Thoracic aorta (tissue), 2 donors: ENCODE measurements at places on chromosomes 6 and 20.

DNA sequence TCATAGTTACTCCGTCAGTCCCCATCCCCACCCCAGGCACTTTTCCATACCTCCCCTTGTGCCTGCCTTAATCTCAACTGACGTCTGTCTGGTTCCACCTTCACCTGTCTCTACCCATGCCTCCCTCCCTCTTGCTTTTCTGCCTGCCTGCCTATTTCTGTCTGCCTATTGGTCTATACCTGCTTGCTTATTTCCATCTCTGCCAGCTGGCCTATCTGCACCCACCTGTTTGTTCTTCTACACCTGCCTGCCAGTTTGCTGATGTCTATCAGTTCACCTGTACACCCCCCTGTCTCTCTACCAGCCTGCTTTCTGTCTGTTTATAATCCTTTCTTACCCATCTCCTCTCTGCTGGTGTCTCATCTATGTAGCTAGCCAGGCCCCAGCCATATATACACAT, 87.5 kb downstream of the RALGAPA2 start:
- H3K27ac ChIP-seq = no peak overlapping the region
- H3K4me3 ChIP-seq = no peak overlapping the region
- no peak for DNase-seq
- no peaks in the 10 kb centered on the region for H3K4me1 ChIP-seq
- H3K27me3 ChIP-seq = no peaks in the 10 kb centered on the region

DNA sequence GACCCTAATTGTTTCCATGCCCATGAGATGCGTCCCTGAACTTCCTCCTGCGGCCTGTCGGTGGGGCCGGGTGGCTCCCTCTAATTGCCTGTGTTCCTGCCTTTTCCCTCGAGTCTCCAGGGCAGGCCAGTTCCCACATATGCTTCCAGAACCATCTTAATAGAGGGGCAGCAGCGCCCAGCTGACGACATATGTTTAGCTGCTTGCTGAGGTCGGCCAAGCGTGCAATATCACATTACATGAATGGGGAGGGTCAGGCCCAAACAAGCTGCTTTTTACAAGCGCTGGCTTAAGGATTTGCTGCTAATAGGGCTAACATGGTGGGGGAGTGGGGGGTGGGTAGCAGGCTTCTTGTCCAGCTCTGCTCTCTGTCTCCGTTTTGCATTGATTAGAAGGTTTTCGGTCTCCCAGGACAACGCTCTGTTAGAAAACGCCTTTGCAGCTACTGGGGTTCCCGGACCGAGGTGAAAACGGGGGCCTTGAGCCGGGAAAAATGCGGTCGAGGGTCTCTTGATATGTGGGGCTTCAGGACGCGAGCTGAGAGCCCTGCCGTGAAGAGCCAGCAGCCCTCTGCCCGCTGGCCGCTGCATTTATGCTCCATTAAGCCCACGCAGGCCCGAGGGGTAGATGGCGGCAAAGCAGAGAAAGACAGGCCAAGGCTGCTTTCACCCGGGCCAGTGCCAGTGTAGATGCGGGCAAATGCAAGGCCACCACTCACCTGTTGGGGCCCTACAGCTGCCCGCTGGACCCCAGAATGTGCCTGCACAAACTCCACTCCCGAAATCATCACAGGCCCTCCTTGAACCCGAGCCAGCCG, 308.5 kb downstream of the BMP7 start:
- H3K4me1 ChIP-seq = no peaks in the 10 kb centered on the region
- DNase-seq = no peak
- no peak overlapping the region for H3K27ac ChIP-seq
- H3K27me3 ChIP-seq = no peaks in the 10 kb centered on the region
- no peaks in the 10 kb centered on the region for H3K36me3 ChIP-seq

DNA sequence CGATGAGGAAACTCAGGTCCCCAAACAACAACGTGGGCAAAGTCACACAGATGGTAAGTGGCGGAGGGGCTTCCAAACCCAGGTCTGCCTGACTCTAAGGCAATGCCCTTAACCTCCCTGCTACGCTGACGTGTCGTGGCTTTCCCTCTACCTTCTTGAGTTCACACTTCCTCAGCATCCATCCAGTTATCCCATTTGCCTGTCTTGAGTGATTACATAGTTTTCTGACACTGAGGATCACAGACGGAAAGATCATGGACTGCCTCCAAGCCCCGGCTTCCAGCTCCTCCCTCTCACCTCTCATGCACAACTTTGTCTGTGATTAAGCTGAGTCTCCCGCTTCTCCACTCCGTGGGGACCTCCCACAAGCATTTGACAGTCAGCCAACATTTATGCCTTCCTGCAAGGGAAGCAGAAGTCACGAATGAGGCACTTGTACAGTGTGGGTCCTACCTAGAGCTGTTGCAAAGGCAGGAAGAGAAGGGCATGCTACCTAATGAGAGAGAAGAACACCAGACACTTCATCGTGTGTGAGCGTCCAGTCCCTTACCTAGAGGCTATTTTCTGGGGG, 33.8 kb downstream of the TBC1D7 start:
- peaks cover 5% of the 10 kb centered on the region for H3K4me1 ChIP-seq
- H3K36me3 ChIP-seq = peaks cover 14% of the 10 kb centered on the region
- H3K27ac ChIP-seq = no peak overlapping the region
- no peaks in the 10 kb centered on the region for H3K27me3 ChIP-seq
- no peak for DNase-seq
- H3K4me3 ChIP-seq = no peak overlapping the region

GRCh38 chr6:52293067-52293466, 8.5 kb upstream of the MCM3 start:
- H3K27ac ChIP-seq = no peak overlapping the region
- no peaks in the 10 kb centered on the region for H3K27me3 ChIP-seq
- no peak for DNase-seq
- no peak overlapping the region for H3K4me3 ChIP-seq
- H3K36me3 ChIP-seq = no peaks in the 10 kb centered on the region

GRCh38 chr20:5400164-5400762, 83.5 kb upstream of the PROKR2 start:
- no peaks in the 10 kb centered on the region for H3K27me3 ChIP-seq
- no peaks in the 10 kb centered on the region for H3K36me3 ChIP-seq
- no peak overlapping the region for H3K27ac ChIP-seq
- H3K4me1 ChIP-seq = no peaks in the 10 kb centered on the region
- no peak overlapping the region for H3K4me3 ChIP-seq
- DNase-seq = no peak

DNA sequence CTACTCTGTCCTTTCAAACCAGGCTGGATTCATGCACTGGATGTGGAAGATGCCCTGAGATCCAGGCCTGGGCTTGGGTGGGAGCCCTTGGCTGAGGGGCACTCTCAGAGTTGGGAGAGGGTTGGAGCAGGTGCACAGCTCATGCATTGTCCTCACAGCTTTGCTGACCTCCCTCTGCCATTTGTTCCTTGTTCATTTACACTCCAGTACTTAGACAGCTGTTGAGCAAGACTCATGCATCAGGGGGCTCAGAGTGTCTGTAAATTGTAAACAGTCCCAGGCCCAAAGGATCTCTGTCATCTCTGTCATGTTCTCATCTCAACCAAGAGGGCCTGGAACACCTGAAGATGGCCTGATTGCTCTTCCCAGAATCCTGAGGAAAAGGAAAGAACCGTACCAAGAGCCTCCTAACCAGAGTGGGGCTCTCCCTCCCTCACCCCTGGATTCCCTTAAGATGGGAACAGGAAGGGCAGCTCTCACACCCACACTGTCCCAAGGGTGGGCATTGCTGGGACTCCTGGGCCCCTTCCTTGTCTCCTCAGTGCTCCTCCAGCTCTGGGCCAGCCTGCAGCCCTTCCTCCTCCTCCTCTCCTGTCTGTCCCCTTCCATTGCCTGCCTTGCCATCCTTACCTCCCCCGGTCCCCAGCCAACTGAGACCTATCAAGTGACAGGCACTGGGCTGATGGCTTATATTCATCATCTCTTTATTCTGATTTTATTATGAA, 132.9 kb downstream of the FOXO3 start:
- no peak overlapping the region for H3K4me3 ChIP-seq
- no peak for DNase-seq
- H3K27ac ChIP-seq = no peak overlapping the region
- no peaks in the 10 kb centered on the region for H3K27me3 ChIP-seq
- no peaks in the 10 kb centered on the region for H3K36me3 ChIP-seq

- no peaks in the 10 kb centered on the region for H3K27me3 ChIP-seq
- H3K4me1 ChIP-seq = peaks cover 36% of the 10 kb centered on the region
- DNase-seq = no peak
- H3K27ac ChIP-seq = peak overlapping the region; percentile 41
These were observed 20.2 kb upstream of the NAA20 start for GRCh38 chr20:19996917-19997316.

GRCh38 chr6:1865585-1865984, 255.9 kb downstream of the FOXC1 start:
- no peak for DNase-seq
- no peaks in the 10 kb centered on the region for H3K36me3 ChIP-seq
- peak overlapping the region; percentile 28 for H3K27ac ChIP-seq
- no peaks in the 10 kb centered on the region for H3K27me3 ChIP-seq
- no peak overlapping the region for H3K4me3 ChIP-seq
- peaks cover 42% of the 10 kb centered on the region for H3K4me1 ChIP-seq
